ENCODE measurements at places on chromosomes 6 and 20.

GRCh38 chr6:3415082-3415453, 41.8 kb downstream of the SLC22A23 start:
- no peak for DNase-seq

DNA sequence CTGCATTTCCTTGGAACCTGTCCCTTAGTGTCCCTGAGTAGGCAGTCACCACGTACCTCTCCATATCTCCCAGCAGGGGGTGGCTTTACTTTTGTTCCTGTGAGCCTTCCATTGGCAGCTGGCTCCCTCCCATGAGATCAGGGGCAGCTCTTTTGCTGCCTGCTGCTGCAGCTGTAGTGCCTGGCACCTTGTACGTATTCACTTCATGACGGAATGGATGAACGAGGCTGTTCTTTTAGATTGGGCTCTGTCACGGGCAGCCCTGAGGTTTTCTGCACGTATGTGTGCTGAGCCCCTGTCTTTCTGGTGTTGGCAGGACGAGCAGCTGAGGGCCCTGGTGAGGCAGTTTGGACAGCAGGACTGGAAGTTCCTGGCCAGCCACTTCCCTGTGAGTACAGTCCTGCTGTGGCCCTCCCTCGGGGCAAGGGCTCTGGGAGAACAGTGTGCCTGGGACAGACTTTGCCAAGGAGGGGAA, 14.6 kb downstream of the MYBL2 start:
- DNase-seq = no peak

DNA sequence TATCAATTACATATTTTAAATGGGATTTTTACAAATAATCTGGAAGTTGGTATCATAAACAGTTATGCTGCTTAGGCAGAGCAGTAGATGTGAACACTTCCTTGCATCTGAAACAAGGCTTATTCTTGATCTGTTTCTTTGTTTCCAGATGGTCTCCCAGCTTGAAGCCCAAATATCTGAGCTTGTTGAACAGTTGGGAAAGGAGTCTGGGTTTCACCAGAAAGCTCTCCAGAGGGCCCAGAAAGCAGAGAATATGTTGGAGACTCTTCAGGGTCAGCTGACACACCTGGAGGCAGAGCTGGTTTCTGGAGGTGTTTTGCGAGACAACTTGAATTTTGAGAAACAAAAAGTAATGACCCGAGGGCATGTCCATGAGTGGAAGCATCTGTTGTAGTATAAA, 91.9 kb downstream of the CCDC170 start:
- no peak for DNase-seq

- DNase-seq = peak; percentile 81
Observed at GRCh38 chr20:63238514-63239125, 2.9 kb downstream of the BIRC7 start.

DNA sequence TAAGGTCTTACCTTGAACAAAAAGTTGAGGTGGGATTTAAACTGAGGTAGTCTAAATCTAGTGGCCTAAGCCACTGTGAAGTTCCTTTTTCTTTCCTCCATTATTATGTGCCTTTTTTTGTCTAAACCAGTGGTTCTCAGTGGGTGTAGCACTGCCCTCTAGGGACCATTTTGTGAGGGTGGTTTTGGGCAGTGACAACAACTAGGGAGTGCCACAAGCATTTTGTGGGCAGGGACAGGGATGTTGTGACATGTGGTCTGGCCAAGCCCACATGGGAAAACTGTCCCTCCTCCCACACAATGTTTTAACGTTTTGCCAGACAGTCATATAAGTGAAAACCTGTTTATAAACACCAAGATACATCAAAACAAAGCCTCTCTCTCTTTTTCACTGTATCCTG, 899.4 kb upstream of the FLRT3 start:
- no peak for DNase-seq

DNA sequence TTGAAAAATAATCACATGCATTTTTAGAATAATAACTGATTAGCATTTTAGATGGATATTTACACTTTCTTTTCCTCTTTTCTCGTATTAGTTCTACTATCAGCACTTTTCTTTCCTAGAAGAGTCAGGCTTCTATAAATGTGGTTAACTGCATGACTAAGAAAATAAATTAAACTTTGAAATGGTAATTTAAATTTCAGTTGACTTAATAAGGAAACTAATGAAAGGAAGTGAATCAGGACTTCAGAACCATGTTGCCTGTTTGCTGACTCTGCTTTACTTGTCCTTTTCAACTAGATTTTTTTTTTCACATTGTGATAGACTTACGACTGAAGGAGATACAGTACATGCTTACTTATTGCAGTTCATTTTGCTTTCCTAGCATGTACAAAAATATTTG, 1258.2 kb upstream of the EYS start:
- DNase-seq = no peak

- no peak for DNase-seq
Observed at GRCh38 chr6:9848094-9848493, 566.8 kb downstream of the TFAP2A start.

GRCh38 chr6:168683621-168684020, 242.6 kb downstream of the SMOC2 start:
- no peak for DNase-seq

GRCh38 chr6:70210462-70210861, 92.4 kb downstream of the COL9A1 start:
- no peak for DNase-seq

- no peak for DNase-seq
Observed at GRCh38 chr6:91672201-91672600, 1085.3 kb upstream of the MAP3K7 start.

DNA sequence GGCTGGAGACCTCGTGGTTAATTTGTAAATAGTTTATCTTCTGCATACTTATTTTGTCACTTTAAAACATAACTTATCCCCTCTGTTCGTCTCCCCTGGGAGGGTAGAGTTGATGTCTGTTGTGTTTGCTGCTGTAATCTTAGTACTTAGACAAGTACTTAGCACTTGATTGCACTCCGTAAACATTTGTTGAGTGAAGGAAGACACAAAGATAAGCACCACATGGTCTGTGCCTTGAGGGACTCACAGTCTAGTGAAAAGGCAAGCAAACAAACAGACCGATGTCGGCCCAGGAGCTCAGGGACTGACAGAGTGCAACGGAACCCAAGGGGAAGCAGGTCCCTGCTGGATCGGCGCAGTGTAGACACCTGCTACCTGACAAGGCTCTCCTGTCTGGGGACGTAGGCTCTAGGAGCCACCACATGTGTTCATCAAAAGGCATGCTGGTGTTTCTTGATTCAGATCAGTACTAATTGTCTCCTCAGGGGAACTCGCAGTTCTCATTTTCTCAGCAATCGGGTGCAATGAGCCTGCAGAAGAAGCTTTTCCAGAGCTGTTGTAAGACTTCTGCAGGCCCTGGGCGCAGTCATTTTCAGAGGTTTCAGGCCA, 31.4 kb downstream of the EDN3 start:
- no peak for DNase-seq

DNA sequence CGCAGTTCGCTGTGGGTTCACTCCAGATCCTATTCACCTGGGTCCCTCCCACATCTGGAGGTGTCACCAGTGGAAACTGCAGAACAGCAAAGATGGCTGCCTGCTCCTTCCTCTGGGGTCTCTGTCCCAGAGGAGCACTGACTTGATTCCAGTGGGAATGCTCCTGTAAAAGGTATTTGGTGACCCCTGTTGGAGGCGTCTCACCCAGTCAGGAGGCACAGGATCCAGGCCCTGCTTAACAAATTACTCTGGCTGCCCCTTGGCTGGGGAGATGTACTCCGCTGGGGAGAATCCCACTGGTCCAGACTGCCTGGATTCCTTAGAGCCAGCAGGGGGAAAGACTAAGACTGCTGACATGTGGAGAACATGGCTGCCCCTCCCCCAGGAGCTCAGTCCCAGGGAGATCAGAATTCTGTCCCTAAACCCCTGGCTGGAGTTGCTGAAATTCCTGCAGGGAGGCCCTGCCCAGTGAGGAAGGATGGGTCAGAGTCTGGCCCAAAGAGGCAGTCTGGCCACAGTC, 483.0 kb downstream of the CBLN4 start:
- no peak for DNase-seq

- DNase-seq = no peak
Observed at GRCh38 chr6:163708466-163708865, 293.9 kb downstream of the QKI start.

GRCh38 chr6:36695414-36695813, 2.2 kb upstream of the RAB44 start:
- DNase-seq = no peak

GRCh38 chr6:3882431-3882830, 33.3 kb downstream of the FAM50B start:
- DNase-seq = no peak

DNA sequence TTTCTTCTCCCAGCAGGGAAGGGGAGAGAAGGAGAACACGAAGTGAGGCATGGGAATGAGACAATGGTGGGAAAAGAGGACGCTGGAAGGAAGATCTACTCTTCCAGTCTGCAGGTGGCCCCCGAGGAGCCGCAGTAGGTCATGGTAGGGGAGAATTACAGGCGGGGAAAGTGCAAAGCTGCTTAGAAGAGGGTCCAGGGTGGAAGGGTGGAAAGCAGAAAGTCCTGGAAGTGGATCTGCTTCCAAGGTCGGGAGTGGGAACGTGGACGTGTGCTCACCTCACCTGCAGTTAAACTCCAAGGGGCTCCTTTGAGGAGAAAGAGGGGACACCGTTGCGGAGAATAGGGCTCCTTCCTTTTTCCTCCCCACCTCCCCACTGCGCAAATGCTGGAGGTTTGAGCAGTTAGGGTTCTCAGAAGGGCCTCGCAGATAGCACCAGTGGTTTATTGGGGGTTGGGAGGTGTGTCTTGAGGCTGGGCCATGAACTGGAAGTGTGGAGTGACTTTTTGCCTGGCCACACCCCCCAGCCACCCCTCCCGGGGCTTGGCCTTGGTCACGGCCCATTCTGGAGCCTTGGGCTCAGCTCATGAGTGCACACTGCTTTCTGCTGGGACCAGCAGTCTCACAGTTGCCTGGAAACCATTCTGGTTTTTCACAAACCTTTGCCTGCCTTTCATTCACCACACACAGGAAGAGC, 100.4 kb upstream of the MLN start:
- DNase-seq = no peak
